NCI-H1092 (cell line): ENCODE measurements at places on chromosomes 7 and 10.

DNA sequence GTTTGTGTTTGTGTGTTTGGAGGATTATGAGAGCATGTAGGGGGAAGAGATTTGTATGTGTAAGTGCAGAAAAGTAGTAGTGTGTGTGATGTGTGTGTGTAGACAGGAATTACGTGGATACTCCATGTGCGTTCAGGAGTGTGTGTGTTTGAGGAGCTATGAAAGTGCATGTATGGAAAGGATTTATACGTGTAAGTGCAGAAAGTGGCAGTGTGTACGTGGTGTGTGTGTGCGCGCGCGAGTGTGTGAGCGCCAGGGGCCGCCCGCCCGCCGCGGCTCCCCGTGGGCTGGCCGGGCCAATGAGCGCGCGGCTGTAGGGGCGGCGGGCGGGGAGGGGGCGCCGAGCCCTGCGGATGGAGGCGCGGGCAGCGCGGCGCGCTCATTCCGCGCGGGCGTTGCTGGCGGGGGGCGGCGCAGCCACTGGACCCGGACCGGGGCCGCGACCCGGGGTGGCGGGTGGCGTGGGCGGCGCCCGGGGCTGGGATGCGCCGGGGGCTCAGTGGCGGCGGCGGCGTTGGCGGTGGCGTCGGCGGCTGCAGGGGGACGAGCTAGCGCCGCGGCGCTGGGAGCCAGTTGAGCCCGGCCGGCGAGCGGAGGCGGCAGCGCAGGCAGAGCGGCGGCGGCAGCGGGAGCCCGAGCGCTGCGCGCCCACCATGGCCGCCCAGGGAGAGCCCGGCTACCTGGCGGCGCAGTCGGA is at the start of gene BICC1:
Gene BICC1 (plus strand): TSS at position 382 of the 697 bp plus-strand sequence. CDS start 272 bp downstream, at position 654.
- DNase-seq: peak; percentile 25

- no peak for DNase-seq
Observed at GRCh38 chr7:90617442-90617841, 21.3 kb downstream of the CDK14 start.

DNA sequence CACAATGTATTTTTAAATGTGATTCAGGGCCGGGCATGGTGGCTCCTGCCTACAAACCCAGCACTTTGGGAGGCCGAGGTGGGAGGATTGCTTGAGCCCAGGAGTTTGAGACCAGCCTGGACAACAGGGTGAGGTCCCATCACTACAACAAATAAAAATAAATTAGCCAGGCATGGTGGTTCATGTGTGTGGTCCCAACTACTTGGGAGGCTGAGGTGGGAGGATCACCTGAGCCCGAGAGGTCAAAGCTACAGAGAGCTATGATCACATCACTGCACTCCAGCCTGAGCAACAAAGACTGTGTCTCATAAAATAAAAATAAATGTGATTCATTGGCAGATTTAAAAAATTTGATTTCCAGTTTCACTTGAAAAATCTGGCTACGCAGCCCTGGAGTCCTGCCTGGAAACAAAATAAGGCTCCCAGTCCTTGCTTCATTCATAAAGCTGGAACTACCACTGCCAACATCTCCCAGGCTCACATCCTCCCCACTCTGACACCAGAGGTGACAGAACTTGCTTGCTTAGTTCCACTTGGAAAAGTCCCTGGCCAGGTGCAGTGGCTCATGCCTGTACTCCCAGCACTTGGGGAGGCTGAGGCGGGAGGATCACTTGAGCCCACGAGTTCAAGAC is 27.9 kb upstream of the SLC35G1 start:
- DNase-seq: no peak

GRCh38 chr10:51147644-51148399 is 73.5 kb downstream of the PRKG1 start:
- no peak for DNase-seq

- DNase-seq: no peak
Observed at GRCh38 chr10:71290806-71291527, 28.1 kb upstream of the SLC29A3 start.

DNA sequence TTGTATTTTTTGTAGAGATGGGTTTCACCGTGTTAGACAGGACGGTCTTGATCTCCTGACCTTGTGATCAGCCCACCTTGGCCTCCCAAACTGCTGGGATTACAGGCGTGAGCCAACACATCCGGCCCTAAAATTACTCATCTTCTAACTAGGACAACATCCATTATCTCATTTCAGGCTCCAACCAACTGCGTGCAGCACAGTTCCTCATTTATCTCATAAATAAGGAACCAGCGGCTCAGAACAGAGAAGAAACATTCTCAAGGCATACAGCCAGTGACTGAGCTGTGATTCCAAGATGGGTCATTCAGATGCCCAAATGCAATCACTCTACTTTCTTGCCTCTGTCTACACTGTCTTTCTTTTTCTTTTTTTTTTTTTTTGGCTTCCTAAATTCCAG is 356.1 kb downstream of the ELMO1 start:
- no peak for DNase-seq
